CD4-positive, alpha-beta T cell treated with Interleukin-6 for 4 hours (primary cell): ENCODE measurements at places on chromosomes 2 and 18.

GRCh38 chr2:26682155-26682554 lies 10.4 kb upstream of the KCNK3 start:
- no peak for DNase-seq

GRCh38 chr2:151729415-151729811 lies 4.9 kb downstream of the NEB start:
- no peak for DNase-seq

DNA sequence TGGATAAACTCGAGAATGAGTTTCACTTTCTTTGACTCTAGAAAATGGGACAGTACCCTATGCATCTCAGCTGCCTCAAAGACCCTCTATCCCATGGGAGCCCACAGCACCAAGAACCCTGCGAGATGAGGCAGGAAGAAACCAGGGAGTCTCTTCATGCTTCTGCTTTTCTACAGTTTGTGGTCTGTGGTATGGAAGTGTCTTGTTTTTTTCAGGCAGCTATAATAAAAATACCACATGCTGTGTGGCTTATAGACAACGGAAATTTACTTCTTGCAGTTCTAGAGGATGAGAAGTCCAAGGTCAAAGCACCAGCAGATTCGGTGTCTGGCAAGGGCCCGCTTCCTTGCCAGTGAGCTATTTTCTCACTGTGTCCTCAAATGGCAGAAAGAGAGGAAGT lies 257.9 kb downstream of the SUCLG1 start:
- DNase-seq = no peak

- DNase-seq = no peak
Observed at GRCh38 chr18:47531717-47532116, 280.3 kb upstream of the SKOR2 start.

DNA sequence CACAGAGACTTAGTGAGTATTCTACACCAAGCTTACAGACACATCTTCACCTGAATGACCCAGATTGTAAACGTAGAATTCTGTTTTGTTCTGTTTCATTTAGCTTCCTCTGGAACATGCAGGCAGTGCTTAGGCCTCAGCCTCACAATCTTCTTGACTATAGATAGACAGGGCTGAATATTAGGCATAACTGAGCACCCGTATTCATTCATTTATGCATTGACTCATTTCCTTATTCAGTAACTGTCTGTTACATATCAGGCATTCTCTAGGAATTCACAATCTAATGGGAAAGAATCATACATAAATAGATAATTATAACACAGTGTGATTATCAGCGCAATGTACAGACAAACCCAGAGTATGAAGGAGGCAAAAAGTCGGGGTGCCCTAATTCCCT lies 124.9 kb upstream of the ETAA1 start:
- no peak for DNase-seq

GRCh38 chr2:183250472-183250871 lies 126.2 kb downstream of the NUP35 start:
- DNase-seq = no peak

DNA sequence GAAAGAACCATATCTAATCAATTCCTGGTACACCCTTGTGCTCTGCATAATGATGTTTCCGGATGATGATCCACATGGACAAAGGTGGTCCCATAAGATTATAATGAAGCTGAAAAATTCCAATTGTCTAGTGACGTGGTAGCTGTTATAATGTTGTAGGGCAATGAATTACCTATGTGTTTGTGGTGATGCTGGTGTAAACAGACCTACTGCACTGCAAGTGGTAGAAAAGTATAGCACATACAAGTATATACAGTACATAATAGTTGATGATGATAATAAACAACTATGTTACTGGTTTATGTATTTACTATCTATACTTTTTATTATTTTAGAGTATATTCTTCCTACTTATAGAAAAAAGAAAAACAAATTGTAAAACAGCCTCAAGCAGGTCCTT lies 8.4 kb downstream of the DGKD start:
- DNase-seq = no peak

DNA sequence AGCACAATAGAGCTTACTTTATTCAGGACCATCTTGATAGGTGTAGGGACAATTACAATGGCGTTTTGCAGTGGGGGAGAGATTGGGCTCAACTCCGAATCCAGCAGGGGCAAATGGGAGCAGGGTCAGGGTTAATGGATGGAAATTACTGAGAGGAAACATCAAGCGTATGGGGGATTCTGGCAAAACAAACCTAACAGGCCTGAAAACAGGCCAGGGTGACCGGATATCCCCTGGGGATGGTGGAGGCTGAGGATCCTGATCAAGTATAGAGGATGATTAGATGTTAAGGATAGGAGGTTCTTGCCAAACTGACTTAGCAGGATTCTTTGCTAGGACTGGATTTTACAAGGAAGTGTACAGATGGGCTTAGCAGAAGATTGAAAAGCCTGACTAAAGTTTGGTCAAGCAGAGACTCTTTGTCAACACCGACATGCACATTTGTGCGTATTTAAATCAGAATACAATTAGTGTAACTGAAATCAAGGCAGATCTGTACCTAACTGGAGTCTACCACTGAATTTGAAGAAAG lies 54.5 kb upstream of the GPR45 start:
- no peak for DNase-seq

GRCh38 chr2:201621293-201621999 lies 21.9 kb downstream of the TMEM237 start:
- DNase-seq = no peak

DNA sequence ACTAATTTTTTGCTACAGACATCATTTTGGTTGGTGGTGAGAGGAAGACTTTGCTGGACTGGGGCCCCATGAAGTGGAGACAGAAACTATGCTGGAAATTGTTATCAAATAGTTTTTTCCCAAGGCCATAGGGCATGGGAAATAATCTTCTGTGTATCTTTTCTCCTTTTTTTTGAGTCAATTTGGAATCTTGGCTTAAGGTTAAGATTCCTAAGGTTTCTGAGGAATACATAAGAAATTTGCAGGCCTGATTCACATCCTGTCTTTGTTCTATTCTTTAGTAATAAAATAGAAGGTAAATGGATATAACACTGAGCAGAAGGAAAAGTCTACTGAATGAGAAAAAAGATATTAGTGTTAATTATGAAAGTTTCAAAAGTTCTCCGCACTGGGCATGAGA lies 16.6 kb downstream of the SMC6 start:
- DNase-seq = no peak

GRCh38 chr2:236554629-236555282 lies 14.9 kb upstream of the ACKR3 start:
- peak; percentile 58 for DNase-seq

- DNase-seq = no peak
Observed at GRCh38 chr18:47893939-47894699, 36.3 kb downstream of the SMAD2 start.

- no peak for DNase-seq
Observed at GRCh38 chr2:218378053-218378452, 4.0 kb upstream of the SLC11A1 start.

DNA sequence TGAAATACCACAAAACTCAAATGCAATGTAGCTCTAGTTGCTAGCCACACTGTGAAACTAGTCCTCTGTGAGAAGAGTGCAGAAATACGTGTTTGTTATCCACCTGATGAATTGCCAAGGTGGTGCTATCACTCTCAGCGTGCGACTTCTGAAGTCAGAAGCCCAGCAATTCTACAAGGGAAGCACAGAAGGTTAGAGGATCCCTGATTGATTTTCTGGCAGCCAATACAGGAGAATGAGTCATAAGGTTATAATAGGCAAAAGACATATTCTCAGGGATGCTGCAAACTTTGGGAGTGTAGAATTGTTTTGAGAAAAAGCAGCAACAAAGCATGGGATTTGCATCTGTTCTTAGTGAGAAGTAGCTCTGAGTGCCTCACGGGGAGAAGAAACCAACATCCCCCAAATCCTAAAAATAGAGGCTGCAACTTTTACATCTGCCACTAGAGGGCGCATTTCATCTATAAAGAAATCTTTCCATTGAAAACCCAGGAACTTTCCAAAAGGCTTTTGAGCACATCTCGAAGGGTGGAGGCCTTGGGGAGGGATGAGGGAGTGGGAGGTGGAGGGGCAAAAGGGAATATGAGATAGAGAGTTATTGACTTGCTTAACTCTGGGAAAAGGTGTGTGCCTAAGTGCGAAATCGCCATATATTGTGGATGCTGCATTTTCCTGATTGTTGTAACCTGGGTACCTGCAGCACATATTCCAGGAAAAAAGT lies 78.0 kb downstream of the TMEM182 start:
- peak; percentile 36 for DNase-seq

- no peak for DNase-seq
Observed at GRCh38 chr2:44200011-44200410, 31.3 kb downstream of the PPM1B start.

DNA sequence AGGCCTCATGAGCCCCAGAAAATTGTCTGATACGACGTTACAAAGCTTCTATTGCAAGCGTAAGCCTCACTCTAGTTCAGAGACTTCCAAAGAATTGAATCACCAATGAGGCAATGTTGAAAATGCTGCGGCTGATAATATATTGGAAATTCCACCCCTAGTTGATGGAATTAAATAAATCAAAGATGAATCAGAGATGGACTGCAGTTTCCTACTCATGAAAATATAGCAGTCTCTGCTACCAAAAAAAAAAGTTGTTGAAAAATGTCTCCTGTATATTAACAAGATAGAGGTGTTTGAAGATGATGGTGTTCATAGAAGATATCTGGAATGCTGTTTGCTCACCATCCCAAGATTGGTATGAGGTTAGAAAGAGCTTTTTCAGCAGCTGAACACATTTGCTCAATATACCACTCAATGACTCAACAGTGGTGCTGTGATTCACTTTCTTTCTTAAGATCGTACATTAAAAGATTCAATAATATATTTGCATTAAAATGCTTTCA lies 99.8 kb upstream of the ARHGAP28 start:
- DNase-seq = no peak

DNA sequence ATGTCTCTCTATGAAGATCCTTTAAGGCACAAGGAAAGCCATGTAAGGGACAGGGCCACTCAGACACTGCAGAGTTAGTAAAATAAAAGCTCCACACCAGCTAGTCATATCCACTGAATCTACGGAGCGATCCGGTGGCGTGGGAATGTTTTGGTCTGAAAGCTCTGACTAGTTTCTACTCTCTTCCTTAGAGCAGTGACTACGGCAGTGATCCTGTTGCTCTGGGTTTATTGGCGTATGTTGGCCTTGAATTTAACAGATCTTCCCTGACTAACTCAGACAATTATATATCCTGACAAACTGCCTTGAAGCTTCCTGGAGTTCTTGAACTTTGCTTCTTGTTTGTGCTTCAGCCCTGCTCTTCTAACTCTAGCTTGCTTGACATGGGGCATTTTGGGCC lies 115.3 kb upstream of the FZD5 start:
- DNase-seq = no peak

- DNase-seq = no peak
Observed at GRCh38 chr2:207747653-207748560, 21.8 kb downstream of the FZD5 start.

DNA sequence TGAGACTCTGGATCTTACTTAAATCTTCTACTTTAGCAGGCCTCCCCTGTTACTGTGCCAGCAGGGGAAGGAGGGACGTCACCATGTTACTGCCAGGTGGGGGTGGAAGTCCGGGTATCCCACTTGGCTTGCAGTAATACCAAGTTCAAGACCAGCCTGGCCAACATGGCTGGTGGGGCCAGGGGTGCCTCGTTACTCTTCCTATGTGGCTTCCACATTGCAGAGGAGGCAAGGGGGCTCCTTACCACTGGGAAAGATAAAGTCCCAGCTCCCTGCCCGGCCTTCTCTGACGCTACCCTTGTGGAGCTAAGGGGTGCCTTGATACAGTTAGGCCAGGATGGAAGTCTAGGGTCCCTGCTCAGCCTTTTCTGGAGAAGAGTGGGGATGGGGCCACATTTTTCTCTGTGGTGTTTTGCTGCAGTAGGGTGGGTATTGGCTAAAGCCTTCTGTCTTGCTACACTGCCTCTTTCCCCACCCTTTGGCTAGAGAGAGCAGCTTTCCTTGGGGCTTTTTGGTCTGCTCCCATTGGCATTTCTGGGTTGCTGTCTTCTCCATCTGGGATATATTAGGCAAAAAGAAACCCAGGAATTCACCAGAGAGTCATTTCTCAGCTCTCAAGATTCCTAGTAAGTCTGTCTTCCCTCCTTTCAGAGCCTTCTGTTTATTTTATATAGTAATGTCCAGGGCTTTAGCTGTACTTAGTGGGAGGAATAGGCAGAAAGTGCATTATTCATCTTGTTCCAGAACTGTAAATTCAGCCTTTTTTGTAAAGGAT lies 21.9 kb downstream of the ELMOD3 start:
- no peak for DNase-seq

GRCh38 chr2:172000696-172001361 lies 1.1 kb downstream of the METAP1D start:
- no peak for DNase-seq

DNA sequence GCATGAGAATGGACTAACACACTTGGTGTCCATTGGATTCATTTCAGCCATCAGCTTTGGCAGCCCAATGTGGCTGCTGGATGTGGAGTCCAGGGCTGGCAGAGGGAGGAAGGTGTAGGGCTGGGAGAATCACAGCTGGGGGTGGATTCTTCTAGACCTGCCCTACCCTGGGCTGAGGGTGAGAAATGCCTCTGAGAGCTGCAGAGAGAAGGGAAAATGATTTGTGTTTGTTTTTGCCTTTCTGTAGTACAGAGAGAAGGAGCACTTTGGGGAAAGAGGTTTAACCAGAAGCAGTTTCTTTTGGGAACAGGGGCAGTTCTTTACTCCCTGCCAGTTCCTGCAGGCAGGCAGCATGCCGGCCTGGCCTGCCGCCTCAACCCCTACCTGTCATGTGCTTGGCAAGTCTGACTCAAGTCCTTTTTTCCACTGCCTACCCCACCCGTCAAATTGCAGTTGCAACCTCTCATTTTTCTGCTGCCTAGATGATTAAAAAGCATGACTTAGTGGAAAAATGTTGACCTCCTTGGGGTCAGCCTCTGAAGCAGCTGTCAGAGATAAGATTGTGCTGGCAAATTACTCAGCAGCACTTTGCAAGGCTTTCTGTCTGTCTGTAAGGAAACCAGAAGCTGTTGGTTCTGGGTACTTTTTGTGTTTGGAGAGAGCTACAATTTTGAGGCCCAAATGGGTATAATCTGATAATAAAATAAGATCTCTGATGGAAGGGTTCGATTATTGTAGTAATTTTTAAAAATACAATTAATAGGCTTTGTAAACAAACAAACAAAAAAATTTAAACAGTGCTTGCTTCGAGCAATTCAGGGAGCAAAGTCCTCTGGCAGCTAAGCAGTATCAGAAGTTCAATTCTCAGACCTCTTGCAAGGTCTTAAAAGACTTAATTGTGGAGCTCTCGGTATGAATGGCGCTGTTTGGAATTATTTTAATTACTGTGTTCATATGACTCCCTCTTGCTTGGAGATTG lies 21.7 kb downstream of the LBH start:
- peak; percentile 65 for DNase-seq

DNA sequence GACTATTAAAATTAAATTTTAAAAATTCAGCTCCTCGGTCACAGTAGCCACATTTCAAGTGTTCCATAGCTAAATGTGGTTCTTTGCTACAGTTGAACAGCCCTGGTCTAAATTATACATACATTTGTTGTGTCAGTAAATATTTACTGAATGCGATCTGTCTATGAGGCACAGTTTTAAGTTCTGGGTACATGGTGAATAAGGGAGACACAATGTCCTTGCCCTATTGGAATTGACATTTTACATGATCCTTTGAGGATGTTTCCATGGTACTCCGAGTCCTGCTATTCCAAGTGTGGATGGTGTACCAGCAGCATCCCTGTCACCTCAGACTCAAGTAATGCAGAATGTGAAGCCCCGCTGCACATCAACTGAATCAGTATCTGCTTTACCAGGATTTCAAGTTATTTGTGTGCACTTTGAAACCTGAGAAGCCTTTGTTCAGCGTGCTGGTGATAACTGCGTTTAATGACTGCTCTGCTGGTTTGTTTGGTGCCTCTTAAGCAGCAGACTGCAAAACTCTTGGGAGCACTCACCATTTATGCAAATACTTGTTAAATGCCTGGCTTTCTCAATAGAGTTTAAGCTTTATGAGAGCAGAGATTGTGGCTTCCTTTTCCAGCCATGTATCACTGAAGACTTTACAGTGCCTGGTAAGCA lies 1.5 kb downstream of the GALNT1 start:
- DNase-seq = no peak
